ENCODE measurements at places on chromosomes 3 and 15.

DNA sequence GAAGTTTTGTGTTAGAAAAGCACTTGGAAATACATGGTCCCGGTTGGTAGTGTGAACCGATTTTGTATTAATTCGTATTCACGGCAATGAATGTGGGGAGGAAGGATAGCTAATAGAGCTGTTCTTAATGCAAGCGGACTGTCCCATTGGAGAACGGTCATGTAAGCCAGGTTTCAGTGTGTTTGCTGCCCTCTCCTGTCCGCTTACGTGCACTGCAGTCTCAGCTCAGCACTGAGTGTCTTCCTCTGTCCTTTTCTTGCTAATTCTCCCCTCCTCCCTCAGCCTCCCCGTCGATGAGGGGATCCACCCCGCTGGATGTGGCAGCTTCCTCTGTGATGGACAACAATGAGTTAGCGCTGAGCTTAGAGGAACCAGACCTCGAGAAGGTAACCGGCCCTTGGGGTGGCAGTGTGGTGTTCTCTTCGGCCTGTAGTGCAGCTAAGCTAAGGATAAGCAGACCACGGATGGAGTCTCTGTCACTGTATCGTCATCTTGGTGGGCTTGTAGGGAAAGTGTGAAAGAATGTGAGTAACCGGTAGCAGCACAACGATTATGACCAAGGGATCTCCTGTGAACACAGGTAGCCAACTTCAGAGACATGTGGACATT is 267.5 kb upstream of the CHRM5 start:
- DNase-seq: peak; percentile 14

DNA sequence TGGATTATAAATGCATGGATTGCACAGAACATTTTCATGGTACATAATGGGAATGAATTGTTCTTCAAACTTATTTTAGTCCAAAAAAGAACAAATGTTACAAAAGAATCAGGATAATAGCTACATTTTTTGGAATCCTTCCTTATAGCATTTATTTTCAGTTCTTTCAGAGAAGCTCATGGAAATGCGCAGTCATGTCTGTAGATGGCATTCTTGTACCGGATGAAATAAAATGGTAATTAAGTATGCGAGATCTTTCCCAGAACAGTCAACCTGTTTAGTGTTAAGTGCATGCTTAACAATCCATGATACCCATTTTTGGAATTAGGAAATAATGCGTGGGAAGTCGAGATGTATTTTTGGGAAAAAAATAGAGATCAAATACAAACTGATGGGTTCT is 38.2 kb upstream of the GOLGA8B start:
- DNase-seq: no peak

DNA sequence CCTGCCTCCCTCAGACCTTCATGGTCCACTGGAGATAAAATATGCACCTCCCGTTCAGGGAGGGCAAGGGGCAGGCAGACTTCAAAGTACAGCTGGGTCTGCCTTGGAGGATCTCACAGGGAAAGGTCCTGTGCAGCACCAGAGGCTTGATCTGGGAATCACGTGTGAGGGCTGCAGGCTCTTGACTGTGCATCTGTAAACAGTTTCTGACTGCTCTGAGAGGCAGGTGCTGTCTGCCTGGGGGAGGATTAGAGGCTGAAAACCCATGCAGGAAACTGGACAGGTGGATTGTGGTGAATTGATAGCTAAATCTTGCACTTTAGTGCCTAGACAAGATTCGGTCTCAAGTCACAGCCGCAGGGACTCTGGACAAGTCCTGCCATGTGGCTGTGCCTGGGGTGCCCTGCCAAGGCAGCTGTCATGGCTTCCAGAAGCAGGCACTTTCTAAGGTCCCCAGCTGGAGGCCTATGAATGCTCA is 239.3 kb downstream of the EPHB1 start:
- no peak for DNase-seq

DNA sequence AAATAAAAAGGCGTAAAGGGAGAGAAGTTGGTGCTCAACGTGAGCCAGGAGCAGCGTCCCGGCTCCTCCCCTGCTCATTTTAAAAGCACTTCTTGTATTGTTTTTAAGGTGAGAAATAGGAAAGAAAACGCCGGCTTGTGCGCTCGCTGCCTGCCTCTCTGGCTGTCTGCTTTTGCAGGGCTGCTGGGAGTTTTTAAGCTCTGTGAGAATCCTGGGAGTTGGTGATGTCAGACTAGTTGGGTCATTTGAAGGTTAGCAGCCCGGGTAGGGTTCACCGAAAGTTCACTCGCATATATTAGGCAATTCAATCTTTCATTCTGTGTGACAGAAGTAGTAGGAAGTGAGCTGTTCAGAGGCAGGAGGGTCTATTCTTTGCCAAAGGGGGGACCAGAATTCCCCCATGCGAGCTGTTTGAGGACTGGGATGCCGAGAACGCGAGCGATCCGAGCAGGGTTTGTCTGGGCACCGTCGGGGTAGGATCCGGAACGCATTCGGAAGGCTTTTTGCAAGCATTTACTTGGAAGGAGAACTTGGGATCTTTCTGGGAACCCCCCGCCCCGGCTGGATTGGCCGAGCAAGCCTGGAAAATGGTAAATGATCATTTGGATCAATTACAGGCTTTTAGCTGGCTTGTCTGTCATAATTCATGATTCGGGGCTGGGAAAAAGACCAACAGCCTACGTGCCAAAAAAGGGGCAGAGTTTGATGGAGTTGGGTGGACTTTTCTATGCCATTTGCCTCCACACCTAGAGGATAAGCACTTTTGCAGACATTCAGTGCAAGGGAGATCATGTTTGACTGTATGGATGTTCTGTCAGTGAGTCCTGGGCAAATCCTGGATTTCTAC is at the start of gene RARB:
TSS of gene RARB (plus strand) at position 322 of the 847 bp plus-strand sequence. CDS start at position 791, 469 bp downstream.
- DNase-seq: peak; percentile 7

DNA sequence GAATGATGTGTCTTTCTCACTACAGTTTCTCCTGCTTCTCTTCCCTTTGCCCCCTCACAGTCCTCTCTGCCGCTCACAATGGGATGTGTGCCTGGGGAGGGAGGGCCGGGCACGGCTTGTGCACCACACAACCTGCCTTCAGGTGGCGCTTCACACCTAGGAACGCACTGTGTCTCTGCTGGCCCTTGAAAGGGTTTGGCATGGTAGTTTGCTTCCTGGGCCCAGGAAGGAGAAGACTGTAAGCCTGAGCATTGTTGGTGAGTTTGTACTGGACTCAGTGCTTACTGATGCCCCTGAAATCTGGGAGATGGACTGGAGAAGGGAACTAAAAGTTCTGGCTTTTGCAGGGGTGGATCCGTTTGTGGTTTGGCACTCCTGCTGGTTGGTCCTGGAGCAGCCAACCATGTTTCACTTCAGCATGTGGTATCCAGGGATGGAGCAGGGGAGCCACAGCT is 9.2 kb downstream of the ALPK3 start:
- DNase-seq: no peak

DNA sequence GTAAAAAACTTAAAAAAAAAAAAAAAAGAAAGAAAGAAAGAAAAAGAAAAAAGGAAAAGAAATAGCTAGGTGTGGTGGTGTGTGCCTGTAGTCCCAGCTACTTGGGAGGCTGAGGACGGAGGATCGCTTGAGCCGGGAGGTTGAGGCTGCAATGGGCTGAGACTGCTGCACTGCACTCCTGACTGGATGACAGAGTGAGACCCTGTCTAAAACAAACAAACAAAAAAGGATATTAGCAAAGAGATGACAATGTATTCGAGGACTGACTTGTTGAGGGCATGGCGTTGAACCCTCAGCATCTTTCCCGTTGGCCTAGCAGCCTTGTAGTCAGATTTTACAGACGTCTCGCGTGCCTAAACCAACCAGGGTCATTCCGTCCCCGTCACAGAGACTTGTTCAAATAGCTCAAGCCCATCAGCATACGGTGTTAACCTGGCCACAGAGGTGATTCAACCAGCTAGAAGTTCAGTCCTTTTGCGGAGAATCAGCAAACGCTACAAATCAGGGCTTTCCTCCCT is 528 bp upstream of the NIT2 start:
- no peak for DNase-seq

GRCh38 chr15:60525341-60526039 is 46.5 kb upstream of the ICE2 start:
- no peak for DNase-seq

DNA sequence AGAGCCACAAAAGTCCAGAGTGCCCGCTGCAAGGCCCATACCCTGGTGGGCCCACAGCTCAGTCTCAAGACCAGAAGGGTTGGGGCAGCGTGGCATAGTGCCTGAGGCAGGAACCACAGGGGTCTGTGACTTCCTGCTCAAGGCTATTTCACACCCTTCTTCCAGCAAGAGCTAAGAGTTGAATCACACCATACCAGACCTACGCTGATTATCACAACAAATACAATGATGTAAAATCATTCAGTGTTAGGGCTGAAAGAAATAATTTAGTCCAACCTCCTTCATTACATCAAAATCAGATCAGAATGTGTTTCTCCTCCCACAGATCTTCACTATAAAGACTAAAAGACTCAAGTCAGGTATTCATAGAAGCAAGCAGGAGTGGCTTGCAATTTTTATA is 27.8 kb upstream of the ST8SIA2 start:
- DNase-seq: no peak

GRCh38 chr15:88769161-88769971 is 33.9 kb upstream of the ACAN start:
- DNase-seq: no peak

DNA sequence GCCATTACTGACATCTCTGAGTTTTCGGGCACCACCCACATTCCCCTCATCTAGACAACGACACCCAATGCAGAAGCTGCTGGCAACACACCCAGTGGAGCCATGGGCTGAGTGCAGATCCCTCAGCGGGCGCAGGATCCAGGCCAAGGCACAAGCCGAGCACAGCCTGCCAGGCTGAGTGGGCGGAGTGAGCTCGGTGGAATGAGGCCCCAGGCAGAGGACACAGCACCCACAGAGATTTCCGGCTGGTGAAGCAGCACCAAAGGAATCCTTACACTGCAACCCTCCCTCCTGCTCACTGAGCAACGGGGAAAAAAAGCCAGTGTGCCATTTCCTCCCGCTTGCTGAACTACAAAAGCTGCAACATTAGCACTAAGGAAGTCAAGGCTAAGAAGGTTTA is 34.3 kb downstream of the ZMAT3 start:
- no peak for DNase-seq

DNA sequence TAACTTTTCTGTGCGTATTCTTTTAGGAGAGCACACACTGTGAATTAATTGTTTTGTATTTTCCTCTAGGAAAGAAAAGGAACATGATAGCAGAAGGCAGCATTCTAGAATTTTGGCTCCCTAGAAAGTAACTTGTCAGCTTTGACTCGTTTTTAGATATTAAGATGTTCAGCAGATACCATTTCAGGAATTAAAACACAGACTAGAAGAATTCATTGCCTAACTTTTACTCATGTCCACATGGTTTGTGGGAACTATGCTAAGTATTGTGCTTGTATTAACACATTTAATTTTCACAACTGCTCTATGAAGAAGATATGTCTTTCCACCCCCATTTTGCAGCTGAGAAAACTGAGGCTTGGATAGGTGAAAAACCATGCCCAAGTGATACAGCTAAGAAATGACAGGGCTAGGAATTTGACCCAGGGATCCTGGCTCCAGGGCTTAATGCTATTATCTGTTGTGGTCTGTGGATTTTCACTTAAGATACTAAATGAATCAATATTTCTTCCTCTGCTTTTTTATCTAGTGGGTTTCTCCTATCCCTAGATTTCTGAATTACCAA is 128.8 kb downstream of the MITF start:
- no peak for DNase-seq

GRCh38 chr3:18529631-18530030 is 104.5 kb upstream of the SATB1 start:
- DNase-seq: no peak

GRCh38 chr15:88652456-88653199 is 13.8 kb downstream of the ISG20 start:
- no peak for DNase-seq

GRCh38 chr15:27549746-27550145 is 549.4 kb downstream of the OCA2 start:
- no peak for DNase-seq

DNA sequence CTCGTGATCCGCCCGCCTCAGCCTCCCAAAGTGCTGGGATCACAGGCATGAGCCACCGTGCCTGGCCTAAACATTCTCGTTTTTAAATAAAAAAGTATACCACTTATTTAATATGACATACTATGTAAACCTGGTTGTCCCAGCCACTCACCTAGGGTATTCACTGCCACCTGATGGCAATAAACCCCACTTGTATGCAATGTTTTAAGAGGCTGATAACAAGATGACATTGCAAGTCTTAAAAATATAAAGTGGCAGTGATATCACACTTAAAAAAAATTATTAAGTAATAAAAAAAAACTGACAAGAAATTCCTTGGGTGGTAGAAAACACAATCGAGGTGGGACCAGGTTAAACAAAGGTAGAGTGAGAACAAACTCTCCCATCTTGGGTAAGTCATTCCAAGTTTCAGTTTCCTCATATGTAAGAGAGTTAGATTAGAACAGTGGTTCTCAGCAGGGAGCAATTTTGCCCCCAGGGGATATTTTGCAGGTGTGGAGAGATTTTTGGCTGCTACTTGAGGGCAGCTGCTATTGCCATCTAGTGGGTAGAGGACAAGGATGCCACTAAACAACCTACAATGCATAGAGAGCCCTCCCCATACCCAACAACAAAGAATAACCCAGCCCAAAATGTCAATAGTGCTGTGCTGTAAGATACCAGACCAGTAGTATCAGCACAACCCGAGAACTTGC is 14.5 kb downstream of the ARF4 start:
- DNase-seq: no peak

DNA sequence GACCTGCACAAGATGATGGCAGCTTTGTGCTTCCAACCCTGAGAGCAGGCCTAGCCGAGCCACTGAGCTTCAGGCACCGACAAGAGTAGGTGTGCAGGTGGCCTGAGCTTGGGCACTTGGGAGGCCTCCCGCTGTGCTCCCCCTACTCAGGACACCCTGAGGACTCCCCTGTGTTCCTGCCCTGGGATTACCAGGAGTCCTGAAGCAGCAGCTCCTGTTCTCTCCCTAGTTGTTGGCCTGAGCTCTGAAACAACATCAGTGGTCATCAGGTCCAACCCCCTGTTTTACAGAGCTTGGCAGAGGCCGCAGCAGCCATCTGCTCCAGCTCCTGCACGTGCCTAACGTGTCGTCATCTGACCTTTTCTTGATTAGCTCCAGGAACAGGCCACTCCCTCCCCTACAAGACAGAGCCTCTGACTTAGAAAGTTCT is 8.0 kb upstream of the MESP2 start:
- no peak for DNase-seq

- DNase-seq: no peak
These were observed 25.4 kb downstream of the DYNC1LI1 start for GRCh38 chr3:32545305-32545704.

DNA sequence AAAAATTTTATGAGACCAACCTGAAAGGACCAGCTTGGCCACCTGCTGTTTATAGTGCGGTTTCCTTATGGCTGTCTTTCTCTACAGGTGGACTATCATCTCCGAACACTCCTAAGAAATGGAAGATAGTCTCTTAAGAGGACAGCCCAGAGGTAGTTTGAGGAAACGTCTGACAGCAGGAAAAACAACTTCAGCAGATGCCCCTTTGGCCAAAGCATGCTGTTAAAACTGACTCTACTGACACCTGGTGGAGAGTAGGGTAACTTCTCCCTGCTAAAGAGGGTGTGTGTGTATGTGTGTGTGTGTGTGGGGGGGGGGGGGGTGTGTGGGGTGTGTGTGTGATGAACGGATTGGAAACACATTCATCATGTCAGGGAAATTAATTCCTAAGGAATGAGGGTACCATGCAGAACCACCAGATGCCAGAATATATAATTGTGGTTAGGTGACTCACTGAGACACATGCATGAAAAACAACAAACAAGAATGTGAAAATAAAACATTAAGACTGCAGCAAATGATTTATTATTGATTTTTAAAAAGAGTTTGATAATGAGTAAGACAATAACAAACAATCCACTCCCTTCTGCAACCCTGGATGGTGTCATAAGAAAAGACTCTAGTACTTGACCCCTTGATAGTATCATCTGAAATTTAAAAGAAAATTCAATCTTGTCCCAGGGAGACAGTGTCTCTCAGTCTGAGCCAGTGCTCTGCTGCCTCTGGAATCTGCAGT is 256.5 kb downstream of the THRB start:
- DNase-seq: peak; percentile 5

Measured in immature natural killer cell (primary cell).